ENCODE measurements at places on chromosomes 2 and 18.

GRCh38 chr2:1893856-1894255, 149.5 kb upstream of the PXDN start:
- DNase-seq: no peak

GRCh38 chr18:10045296-10045891, 131.6 kb downstream of the VAPA start:
- DNase-seq: no peak

DNA sequence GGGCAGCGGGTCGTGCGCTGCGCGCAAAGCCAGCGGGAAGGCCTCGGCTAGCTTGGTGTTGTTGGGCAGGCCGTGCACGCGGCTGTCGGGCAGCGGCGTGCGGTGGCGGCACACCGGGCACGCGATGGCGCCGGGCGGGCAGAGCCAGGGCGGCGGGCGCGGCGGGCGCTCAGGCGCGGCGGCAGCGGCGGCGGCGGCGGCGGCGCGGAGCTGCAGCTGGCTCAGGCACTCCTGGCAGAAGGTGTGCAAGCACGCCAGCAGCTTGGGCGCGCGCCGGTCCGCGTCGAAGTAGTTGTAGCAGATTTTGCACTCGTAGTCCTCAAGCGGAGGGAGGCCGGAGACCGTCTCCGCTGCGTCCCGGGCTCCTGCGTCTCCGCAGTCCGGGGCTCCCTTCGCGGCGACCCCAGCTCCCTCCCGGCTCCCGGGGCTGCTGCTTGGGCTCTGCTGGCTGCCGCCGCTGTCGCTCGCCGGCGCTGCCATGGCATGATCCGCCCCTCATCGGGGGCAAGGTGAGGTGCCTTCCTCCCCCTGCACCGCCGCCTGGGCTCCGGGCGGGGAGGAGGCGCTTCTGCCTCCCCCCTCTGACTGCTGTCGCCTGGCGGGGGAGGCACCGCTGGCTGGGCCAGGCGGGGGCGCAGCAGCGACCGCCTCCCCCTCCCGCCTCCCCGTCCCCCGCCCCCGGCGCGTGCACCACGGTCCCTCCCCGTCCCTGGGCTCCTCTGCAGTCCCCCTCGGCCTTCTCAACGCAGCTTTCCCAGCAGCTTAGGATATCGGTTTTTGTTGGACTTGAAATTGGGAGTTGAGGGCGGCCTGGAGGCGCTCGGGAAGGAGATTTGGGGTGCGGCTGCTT, 21.0 kb upstream of the PAX3 start:
- peak; percentile 63 for DNase-seq

DNA sequence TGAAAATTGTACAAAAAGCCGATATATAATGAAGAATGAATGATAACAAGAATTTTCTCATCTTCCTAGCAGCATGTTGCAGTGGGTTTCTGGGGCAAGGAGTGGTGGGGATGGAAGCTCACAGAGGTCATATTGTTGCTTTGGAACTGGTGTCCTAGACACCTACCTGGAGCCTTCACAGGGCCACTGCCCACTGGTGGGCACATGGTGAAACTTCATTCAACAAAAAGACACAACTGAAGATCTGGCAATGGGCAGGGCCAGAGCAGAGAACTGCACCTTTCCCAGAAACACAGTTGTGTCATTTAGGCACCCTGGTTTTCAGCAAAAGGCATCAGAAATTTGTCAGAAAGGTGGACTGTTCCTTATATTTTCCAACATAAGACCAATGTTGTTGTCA, 115.3 kb downstream of the FHOD3 start:
- DNase-seq: peak; percentile 58

DNA sequence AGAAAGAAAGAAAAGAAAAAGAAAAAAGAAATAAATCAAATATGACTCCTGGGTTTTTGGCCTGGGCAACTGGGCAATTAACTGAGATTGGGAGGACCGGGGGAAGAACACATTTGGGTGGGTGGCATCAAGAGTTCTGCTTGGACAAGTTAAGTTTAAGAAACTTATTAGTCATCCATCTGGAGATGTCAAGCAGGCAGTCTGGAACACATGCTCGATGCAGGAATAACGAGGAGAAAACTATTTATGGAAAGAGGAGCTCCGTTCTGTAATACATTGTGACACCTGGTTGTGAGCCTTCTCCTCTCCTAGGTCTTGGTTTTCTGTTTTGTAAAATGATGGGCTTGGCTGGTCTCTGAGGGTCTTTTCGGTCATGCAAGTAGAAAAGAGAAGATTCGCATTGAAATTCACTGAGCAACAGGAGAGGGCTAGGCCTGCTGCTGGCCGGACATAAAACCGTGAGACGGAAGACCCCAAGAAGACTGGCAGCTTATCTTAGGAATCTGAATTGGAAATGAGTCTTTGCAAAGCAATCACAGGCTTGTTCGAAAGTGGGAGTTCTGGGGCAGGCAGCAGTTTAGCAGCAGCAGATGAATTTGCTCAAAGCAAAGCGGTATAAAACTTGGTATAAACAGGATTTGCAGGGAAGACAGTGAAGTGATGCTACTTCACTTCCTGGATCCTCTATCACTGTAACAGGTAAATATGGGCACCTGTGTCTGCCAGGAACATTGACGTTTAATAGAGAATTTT, 51.4 kb downstream of the E2F6 start:
- DNase-seq: no peak

DNA sequence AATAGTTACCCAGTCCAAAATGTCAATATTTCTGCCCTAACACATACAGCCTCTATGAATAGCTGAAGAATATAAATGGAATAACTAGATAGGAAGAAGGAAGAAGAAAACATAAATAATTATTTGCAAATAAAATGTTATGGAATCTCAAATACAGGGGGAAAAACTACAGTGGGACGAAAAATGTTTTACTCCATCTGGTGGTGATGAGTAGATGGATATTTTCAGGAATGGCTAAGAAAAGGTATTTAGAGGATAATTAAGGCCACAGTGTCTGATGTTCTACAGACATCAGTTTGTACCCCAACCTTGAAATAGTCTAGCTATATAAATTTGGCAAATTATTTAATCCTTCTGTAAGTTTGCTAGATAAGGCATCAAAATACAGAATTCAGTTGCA, 178.1 kb upstream of the FSHR start:
- no peak for DNase-seq

Measured in H9 (cell line).